CD4-positive, alpha-beta T cell treated with Interleukin-15 for 1 hour (primary cell): ENCODE measurements at places on chromosomes 3 and 15.

GRCh38 chr3:195148549-195148948, 122.4 kb downstream of the XXYLT1 start:
- no peak for DNase-seq

DNA sequence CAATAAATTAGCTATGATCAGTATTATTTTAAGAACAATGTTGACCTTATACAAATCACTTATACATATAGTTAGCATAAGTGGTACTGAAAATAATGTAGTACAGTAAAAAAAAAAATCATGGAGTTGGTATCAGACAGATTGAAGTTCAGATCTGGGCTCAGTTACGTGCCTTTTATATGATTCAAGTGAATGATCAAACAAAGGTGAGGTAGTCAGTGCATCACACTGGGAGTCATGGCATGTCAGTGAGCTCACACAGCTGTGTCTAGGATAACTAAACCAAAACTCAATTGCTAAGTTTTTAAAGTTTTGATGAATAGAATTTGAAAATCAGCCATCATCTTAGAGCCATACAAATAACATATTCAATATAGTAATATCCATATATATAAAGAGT, 11.2 kb upstream of the CCR8 start:
- no peak for DNase-seq

DNA sequence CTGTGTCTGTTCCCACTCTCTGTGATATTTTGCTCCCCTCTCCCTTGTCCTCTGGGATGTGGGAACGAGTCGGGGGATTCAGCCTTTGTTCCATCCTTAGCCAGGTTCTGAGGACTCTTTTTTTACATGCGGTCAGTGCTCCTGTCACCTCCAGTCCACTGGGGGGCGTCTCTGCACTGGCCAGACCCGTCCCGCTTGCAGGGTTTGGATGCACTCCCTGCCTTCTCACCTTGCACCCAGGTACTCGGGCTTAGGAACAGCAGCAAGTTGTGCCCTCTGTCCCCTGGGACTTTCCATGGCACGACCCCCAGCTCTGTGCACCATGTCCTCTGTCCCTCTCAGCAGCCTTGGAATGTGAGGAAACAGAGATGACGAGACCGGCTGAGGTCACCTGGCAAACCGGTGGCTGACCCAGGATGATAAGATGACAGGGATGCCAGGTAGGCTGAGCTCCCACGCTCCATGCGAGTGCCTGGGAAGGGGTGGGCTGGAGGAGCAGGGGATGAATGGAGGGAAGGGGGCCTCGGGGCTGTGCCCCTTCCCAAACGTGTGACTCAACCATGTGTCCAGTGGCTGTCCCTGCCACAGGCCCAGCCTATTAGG, 27.3 kb upstream of the FGD5 start:
- no peak for DNase-seq

DNA sequence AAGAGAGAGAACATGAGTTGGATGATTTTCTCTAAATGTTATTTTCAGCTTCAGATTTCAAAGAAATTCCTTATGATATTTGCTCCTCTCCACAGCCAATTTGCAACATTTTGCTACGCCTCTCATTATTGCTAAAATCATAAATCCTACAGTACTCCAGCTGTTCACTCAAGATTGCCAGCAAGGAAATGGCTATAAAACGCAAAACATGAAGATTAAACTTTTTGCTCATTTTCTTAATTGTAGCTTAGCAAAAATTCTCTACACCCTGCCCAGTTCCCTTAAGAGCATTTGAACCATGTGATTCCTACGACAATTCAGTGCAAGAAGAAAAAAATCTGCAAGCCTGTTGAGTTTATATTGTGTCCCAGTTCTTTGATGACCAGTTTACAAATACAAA, 6.8 kb downstream of the CHRNA3 start:
- no peak for DNase-seq

GRCh38 chr15:34879107-34879506, 83.8 kb upstream of the ACTC1 start:
- no peak for DNase-seq

DNA sequence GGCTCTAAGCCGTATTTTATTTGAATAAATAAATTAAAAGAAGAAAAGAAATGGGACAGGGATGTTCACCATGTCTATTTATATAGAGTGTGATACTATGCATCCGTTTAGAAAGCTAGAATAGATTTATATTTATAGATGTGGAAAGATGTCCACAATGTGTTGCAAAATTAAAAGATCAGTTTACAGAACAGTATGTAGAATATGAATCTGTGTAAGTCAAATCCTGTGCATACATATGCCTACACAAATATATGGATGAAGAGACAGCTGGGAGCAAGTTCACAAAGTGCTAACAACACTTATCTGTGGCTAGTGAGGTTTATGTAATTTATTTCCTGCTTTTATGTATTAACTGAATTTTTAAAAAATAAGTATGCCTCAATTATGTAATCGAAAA, 25.4 kb upstream of the SLMAP start:
- no peak for DNase-seq

- DNase-seq, result no peak
Observed at GRCh38 chr3:17678116-17678741, 64.2 kb downstream of the TBC1D5 start.

DNA sequence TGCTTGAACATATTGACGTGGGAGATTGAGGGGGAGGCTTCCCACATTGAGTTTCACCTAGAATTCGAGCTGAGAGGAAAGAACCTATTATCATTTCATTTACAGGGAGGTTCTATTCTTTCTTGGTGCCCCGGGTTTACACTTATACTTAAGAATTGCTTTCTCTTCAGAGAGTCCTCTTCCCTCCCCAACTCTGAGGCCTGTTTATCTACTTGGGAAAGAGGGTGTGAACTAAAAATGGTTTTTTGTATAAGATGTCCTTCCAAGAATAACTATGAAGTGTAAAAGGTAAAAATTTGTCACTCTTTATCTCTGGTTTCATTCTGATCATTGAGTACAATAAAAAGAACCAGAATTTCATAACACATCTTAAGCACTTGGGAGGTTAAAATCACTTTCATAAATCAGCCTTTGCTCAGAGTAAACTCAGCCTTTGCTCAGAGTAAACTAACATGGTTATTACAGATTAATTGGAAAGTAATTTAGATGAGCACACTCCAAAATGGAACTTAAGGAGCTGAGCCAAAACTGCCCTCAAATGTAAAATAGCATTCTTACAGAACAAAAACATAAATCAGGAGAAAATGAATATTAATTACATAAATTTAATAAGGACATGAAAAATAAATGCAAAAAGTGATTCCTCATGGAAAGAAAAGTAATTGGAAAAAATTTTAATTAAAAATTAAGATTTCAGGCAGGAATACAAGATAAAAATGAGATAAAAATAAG, 75.2 kb downstream of the GADL1 start:
- DNase-seq, result no peak

GRCh38 chr15:68776477-68777270, 44.0 kb downstream of the ANP32A start:
- DNase-seq, result no peak

DNA sequence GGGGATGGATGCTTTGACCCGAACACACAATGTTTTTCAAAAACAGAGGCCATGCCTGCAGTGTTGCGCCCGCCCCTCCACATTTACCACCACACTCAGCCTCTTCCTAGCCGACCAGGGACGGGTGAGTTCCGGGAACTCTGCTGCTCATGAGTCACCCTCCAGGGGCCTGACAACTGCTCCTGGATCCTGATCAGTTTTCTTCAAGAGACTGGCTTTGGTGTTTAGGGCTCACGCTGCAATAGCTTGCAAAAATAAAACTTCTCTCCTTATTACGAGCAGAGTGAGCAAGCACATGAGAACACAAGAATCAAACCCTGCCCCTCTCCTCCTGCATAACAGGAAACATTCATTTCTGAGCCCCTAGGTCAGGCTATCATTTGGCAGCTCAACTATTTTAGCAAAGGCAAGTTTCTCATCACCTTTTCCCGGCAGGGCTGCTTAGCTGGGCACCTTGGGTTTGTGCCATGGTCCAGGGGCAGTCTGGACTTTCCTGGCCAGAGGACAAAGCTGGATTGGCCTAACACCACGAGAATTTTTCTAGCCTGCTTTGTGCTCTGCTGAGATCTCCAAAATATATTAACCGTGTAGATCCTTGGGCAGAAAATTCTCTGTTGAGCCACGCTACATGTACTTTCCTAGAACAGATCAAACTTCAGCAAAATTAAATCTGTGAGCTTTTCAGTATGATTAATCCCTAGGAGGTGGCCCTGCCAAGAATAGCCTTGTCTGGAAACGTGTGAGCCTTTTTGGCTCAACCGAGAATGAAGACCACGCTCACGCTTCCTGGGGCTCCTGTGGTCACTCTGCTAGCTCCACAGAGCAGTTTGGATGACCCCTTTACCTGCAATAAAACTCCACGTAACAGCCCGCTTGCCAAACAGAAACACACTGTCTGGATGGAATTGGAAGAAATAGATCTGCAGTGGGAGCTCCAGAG, 52.7 kb upstream of the SPATA12 start:
- DNase-seq, result no peak

GRCh38 chr3:94573337-94573736, 510.5 kb downstream of the NSUN3 start:
- DNase-seq, result no peak

- no peak for DNase-seq
Observed at GRCh38 chr3:56878074-56878473, 76.3 kb upstream of the ARHGEF3 start.

DNA sequence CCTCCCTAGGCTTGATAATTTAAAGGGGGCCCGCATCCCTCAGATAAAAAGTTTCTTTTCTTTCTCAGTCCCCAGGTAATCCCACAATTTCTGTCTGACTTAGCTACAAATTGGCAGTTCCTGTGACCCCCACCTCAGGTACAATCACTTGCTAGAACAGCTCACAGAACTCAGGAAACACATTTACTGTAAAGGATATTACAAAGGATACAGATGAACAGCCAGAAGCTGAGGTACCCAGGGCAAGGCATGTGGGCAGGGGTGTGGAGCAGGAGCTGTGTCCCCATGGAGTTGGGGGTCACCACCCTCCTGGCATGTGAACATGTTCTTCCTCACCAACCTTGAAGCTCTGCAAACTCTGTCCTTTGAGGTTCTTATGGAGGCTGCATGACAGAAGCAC, 73.8 kb downstream of the CMTM8 start:
- DNase-seq, result no peak

DNA sequence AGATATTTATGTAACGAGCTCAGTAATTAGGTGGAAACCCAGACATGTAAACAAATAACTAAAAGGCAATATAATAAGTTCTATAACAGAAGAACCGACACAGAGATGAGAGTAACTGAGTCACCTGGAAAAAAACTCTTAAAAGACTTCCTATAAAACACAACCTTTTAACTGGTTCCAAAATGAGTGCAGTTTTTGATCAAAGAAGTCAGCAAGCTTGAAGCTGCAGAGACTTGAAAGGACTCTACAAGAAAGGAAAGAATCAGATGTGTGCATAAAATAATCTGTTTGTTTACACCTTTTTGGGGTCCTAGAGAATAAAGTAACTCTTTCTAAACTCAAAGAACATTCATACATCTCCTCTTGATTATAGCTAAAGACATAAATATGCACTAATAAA, 560.4 kb upstream of the CCDC54 start:
- no peak for DNase-seq

DNA sequence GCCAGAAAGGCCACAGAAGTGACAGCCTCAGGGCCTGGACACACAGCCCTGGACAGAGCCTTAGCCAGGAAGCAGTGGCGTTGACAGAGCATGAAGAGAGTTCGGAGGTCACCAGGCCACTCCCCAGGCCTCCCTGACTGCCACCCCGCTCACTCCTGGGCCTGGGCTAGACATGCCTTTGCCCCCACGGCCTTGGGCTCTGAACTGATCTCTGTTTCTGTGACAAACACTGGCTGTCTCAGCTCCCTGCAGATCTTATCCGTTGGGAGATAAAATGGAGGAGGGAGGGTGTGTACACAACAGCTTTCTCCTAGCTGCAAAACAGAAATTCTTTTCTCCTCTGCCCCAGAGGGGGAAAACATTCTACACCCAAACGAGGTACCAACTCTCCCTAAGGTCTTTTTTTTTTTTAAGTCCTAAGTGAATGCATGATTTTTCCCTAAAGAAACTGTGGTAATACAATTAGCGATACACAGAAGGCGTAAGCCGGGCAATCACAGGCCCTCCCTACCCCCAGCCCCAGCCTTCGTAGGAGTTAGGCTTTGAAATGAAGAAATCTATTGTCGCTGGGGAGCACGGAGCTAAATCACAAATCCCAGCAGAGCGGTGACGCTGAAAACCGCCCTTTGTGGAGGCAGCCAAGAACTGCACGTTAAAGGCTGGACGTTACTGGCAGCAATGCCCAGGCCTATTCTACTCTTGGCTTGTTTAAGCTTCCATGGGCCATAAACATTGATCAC, 45.0 kb downstream of the SRGAP3 start:
- DNase-seq, result no peak

DNA sequence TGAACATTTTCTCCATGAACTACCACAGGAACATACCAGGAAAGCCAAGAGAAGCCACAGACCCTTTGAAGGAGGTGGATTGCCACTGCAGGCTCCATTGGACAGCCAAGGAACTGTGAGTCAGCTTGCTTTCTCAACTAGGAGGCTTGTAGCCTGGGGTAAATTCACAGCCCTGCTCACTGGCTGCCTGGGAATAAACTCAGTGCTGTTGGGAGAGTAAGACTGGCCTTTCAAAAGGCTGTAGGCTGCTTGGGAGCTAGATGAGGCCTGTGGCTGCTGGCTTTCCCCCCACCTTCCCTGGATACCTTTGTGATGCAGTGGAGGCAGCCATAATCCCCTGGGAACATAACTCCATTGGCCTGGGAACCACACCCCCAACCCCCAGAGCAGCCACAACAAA, 223.5 kb upstream of the RBMS3 start:
- DNase-seq, result no peak

DNA sequence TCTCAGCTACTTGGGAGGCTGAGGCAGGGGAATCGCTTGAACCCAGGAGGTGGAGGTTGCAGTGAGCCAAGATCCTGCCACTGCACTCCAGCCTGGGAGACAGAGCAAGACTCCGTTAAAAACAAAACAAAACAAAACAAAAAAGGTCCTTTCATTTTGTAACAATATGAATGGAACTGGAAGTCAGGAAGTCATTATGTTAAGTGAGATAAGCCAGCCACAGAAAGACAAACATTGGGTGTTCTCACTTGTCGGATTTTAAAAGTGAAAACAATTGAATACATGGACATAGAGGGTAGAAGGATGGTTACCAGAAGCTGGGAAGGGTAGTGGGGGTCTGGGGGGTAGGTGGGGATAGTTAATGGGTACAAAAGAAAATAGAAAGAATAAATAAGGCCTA, 12.5 kb upstream of the B3GALNT1 start:
- DNase-seq, result no peak

GRCh38 chr3:162072656-162073164, 576.1 kb downstream of the OTOL1 start:
- DNase-seq, result no peak
